Left renal cortex interstitium (tissue), 4 donors: ENCODE measurements at places on chromosomes 11 and 22. TPM values are rescaled to one million over a fixed set of nuclear protein-coding genes. Genes with fewer than 3 reads are reported as not detected.

LYVE1 gene
- 51.2 TPM for polyA plus RNA-seq

GRCh38 chr11:71240865-71241691 lies 11.3 kb downstream of the SHANK2 start:
- no peak for DNase-seq

GRCh38 chr11:35651263-35651662 lies 11.3 kb upstream of the TRIM44 start:
- DNase-seq = no peak

DNA sequence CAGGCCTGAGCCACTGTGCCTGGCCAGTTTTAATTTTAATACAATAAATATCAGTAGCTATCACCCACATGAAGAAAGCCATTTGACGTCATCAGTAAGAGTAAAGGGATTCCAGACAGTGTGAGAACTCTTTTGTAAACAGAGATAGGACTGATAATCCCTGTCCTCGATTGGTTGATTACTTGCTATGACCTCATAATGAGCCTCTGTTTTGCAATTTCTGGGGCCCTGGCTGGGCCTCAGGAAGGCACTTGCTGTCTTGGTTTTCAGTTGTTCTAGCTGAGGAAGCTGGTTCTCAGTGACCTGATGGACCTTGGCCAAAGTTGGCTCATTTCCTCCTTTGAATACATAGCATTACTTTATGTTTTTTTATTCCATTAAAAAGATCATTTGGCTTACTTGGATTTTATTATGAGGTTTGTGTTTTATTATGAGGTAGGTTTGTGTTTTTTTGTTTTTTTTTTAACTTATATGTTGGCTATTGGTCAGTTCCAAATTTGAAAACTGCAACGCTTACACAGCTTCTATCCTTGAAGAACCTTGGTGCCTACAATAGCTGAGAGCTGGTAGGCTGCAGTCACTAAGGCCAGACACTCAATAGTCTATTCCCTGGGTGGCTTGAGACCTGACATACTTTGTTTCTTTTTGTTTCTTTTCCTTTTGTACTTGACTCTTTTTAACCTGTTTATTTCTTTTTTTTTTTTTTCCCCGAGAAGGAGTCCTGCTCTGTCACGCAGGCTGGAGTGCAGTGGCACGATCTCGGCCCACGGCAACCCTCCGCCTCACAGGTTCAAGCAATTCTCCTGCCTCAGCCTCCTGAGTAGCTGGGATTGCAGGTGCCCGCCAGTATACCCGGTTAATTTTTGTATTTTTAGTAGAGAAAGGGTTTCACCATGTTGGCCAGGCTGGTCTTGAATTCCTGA lies 20.0 kb downstream of the MARK2 start:
- no peak for DNase-seq

DBX1 gene
- polyA plus RNA-seq = not detected

DNA sequence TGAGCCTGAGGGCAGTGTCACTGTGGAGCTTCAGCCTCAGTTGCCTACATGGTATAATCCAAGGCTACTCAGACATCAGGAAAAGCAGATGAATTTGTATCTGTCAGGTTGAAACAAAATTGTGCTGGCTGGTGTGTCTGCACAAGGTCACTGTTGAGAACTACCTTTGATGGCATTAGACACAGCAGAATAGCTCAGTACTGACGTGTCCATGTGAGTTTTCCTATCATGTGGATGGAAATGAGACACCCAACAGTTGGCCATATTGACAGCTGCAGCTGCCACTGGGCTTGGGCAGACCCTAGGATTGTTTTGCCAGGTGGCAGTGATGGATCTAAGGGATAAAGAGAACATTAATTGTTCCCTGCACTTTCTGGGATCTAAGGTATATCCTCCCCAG lies 15.8 kb downstream of the CCDC134 start:
- no peak for DNase-seq

SCN3B gene
- polyA plus RNA-seq = 1.1 TPM

DNA sequence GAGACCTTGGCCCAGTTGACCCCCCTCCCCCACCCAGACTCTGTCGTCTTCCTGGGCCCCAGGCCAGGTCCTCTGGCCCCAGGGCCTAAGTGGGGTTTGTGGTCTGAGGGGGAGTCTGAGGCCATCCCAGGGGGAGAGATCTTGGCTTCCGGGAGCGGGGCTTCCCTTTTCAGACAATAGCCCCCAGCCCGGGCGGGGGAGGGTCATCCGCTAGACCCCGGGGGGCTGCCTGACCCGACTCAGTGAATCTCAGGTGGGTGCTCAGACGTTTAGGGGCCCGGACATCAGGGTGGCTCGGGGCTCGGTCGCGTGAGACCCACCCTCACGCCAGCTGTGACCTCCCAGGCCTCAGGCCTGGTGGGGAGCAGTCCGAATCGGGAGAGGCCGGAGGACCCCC lies 609 bp downstream of the MAPK11 start:
- no peak for DNase-seq

GRCh38 chr22:36544107-36544620 lies 15.2 kb upstream of the EIF3D start:
- no peak for DNase-seq

GRCh38 chr22:30221121-30221992 lies 25.2 kb downstream of the LIF start:
- no peak for DNase-seq

DNA sequence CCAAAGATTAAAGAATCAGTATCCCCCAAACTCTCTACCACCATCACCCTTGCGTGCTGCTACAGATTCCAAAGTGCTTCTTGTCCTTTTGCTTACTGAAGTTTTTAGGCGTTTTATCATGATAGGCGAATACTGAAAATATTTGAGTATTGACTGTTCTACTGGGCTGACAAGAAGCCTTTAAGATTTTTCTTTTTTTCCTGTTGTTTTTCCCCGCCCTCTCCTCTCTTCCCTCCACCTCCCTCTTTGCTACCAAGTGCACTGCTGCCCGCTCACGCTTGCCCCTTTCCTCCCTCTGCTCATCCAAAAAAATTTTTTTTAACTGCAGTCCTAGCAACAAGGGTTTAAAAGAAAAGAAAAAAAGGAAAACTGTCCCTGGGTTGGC lies 679 bp downstream of the SPCS2 start:
- no peak for DNase-seq

GRCh38 chr11:64285885-64286800 lies 495 bp downstream of the GPR137 start:
- no peak for DNase-seq
